Stimulated activated naive CD4-positive, alpha-beta T cell (primary cell): ENCODE measurements at places on chromosomes 3 and 15.

- no peak for DNase-seq
These were observed 453.9 kb downstream of the LPP start for GRCh38 chr3:188607805-188608315.

DNA sequence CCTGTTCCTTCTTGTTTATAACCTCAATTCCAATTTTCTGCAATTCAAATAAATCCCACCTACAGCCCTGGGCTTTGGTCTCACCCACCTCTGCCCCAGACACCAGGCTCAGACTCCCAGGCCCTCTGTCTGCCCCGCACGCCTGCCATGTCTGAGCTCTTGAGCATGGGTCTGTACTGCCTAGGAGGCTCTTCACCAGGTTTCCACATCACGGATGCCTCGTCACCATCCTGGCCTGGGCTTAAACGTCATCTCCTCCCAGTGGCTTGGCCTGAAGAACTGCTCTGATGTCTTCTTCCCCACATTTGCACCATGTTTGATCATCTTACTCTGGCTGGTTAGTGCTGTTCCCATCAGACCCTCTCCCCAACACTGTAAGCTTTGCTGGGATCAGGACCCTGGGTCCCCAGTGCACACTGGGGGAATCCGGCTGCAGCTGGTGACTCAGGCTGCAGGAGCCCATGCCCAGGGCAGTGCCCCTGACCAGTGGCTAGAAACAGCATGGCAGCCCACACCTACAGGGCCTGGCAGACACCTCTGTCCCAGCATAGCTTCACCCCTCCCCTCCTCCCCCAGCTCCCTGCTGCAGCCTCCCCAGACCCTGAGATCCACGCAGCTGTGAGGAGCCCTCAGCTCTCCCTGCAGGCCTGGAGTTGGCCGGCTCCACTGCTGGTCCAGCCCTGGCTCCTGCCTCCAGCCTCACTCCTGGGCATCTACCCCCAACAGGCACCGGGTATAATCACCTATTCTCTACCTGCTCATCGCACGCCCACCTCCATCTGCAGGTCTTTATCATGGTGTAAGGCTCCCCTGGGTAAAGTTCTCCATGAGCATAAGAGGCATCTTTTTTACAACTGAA, 162.8 kb upstream of the NSMCE3 start:
- DNase-seq: no peak

- peak; percentile 77 for DNase-seq
These were observed 16.6 kb downstream of the TOP2B start for GRCh38 chr3:25648107-25648535.

- DNase-seq: no peak
These were observed 246.1 kb downstream of the NFKBIZ start for GRCh38 chr3:102095383-102095782.

- no peak for DNase-seq
These were observed 81.4 kb downstream of the IQSEC1 start for GRCh38 chr3:12991861-12992281.

DNA sequence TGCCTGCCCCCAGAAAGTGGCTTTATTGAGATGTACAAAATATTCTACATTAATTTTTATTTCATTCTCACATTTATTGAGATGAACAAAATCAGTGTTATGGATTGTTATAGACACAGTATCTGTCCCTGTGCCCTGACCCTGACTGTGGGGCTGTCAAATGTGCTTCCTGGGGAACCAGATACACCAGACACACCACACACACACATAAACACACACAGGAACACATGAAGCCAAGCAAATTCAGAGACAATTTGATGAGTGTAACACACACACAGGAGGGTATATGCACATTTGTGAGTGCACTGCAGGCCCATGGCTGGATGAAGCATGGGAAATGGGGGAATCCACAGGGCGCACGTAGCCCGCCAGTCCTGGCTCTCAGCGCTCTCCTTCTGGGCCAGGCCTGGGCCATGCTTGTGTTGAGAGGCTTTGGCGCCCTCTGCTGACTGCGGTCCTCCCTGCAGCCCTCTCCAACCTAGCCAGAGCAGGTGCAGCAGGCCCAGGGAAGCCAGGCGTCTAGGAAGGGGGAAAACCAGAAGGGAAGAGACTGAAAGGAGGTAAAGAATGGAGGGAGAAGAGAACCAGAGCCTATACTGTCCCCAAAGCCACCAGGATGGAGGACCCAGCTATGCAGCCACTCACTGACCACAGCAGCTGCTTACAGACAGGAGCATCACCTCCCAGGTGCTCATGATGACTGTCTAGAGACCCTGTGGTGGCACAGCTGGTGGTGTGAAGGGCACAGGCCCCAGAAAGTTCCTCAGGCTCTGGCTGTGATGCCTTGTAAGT, 18.0 kb upstream of the LOXL1 start:
- peak; percentile 44 for DNase-seq

- no peak for DNase-seq
These were observed at the start of gene ERC2 for GRCh38 chr3:56468184-56469106. Gene ERC2, minus strand, starts transcription at chr3:56468467.

DNA sequence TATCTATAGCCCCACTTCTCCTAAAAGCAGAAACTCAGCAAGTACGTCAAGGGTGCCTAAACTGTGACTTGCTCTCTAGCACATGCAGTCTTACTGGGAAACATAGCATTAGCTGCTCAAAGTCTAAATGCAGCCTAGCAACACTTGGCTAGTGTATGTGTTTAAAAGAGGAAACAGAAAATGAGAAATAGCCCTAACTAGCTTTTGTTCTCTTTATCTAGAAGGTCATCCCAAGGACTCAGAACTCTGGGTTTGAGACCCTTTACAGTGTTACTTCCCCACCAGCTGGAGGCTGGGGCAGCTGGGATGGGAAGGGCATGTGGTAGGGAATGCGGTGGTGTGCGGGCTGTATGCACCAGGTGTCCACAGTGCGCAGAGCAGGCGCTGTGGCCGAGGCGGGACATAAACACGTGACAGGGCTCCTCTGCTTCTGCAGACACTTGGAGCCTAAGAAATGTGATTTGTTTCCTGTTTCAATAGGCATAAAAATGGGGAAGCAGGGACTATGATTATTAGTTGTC, 13.3 kb downstream of the ETV5 start:
- no peak for DNase-seq

DNA sequence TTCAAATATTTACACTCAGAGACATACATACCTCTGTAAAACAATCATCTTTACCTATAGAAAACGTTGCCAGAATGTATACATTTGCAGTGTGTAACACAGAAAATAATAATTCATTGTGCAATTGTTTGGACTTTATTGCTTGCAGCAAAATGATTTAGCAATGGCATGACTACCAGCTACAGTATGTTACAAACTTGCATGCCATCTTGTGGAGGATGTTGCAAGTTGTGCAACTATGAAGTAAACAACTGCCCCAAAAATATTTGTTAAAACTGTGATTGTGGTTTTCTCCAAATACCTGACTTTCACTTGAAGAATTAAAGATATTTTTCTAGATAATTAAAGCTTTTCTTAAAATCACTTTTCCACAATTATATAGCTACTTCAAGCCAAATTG, 27.1 kb upstream of the C3orf49 start:
- DNase-seq: no peak

DNA sequence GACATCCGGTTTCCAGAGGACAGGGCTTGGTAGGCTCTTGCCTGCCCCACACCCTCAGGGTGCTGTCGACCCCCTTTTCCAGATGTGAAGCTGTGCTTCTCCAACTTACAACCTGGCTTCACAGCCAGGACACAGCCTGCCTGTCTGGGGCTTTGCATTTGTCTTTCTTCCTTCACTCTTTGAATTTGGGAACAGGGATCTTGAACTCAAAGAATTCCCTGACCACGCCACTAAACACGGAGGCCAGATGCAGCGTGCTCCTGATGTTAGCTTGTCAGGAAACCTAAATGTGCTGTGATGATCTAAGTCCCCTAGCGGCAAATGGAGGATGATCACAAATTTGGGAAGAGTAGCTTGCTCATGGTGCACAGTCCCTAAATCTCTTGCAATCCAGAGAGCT, 244.8 kb upstream of the RGMA start:
- DNase-seq: no peak

GRCh38 chr3:138717348-138717747, 108.8 kb downstream of the FAIM start:
- no peak for DNase-seq

- DNase-seq: no peak
These were observed 449.9 kb downstream of the OTOL1 start for GRCh38 chr3:161946443-161946960.

- no peak for DNase-seq
These were observed 62.0 kb upstream of the SLC2A2 start for GRCh38 chr3:171088496-171088895.

DNA sequence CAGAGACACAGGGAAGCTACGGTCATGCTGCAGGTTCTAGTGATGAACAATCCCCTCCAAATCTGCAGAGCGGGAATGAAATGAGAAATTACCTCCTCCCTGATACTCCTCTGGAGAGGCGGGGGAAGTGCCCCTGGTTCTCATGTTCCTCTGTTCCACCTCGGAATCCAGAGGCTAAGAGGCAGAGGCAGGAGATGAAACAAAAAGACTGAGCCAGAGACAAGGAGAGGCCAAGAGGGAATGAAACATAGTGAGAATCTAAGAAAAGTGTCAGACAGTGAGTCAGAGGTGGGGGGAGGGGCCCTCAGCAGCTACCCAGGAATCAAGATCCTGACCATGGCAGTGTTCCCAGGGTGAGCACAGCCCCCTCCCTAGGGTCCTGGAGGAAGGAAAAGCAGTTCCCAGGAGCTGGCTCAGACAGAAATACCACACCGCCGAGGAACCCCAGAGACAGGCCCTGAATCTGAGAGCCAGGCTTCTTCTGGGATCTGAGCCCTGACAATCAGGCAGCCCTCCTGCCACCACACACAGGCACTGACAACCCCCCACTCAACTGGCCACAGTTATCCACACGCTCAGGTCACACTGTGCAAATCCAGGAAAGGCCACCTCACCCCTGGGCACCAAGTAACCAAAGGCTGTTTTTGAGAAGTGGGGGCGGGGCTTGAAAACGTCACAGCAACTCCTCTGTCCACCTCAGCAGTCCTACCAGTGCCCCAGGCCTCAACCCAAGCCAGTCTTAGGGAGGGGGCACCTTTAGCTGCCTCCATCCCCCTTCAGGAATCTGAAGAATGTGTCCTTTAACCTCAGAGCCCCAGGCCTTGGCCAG, 2.4 kb downstream of the CSRNP1 start:
- peak; percentile 29 for DNase-seq

DNA sequence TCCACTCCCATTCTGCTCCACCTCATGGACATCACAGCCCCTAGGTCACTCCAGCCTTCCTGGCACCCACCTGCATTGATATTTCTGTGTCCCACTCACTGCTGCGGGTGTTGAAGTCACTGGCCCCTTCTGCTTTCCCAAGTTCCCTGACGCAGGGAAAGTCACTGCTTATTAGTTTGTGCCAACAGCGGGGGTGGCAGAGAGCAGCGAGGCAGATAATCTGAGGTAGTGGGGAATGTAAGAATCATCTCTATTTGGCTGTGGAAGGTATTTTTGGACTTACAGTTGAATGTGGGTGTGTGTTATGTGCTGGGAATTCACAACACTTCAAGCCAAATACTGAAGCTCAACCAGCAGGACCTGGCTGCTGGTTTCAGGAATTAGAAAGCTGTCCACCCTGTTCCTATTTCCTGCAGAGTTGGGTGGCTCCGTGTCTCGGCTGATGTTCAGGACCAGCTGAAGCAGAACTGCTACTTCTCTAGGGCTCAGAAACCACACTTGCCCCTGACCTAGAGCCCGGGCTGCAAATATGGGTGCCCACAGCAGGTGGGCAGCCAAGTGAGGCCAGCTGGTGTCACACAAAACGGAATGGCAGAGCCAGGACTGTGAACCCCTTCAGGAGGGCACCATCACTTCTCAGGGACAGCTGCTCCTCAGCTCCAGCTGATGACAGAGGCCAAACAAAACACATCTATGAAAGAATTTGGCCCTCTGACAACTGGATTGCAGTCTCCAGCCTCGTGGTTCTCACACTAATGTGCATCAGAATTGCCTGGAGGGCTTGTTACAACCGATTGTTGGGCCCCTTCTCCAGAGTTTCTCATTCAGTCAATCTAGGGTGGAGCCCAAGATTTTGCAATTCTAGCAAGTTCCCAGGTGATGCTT, 57.7 kb downstream of the SEMA5B start:
- DNase-seq: no peak

- DNase-seq: no peak
These were observed 42.9 kb downstream of the RGMA start for GRCh38 chr15:93046120-93046519.

DNA sequence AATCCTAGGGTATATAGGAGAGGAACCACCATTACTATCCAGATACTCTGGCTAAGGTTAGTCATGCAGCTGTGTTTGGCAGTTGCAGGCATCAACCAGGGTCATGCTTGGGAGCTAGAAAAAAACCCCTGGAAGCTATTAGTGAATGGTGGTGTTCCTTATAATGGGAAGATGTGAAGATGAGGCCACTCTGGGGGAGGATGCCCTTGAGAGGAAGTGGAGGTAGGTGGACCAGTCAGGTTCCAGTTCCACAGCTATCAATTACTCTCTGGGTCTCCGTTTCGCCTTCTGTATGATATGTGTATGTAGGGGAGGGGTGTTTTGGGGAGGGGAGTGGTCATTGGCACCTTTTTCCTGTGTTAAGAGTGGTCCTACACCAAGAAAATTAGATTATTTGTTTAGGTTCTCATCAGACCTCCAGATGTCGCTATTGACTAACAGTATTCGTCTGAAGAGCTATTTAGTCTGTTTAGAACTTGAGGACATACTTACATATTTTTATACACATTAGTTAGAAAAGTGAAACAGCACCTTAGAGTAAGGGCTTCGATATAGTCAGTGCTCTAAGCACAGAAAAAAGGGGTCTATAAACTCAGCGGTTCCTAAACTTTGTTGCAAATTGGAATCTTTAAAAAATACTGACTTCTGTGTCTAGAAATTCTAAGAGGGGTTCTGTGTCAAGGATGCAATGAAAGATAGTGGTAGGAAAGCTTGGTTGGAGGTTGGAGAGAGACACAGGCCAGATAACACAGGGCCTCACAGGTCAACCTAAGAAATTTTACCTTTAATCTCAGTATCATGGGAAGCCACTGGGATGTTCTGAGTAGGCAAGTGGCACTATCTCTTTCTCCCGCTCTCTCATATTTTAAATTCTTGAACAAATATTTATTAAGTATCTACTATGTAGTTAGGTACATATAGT, 9.1 kb upstream of the HPS3 start:
- DNase-seq: no peak

GRCh38 chr3:193693774-193694173, 100.8 kb downstream of the OPA1 start:
- DNase-seq: no peak

- no peak for DNase-seq
These were observed 41.2 kb downstream of the GJD2 start for GRCh38 chr15:34713635-34714034.

GRCh38 chr3:186411994-186412393, 50.0 kb upstream of the DGKG start:
- no peak for DNase-seq

GRCh38 chr3:128763967-128764366, 38.0 kb downstream of the RAB7A start:
- DNase-seq: no peak
